ENCODE measurements at places on chromosomes 13 and 19.

GRCh38 chr13:111573801-111574200 lies 253.4 kb downstream of the TEX29 start:
- no peak for DNase-seq

- DNase-seq, result no peak
Measured at GRCh38 chr19:47023448-47023794, 3.8 kb downstream of the NPAS1 start.

DNA sequence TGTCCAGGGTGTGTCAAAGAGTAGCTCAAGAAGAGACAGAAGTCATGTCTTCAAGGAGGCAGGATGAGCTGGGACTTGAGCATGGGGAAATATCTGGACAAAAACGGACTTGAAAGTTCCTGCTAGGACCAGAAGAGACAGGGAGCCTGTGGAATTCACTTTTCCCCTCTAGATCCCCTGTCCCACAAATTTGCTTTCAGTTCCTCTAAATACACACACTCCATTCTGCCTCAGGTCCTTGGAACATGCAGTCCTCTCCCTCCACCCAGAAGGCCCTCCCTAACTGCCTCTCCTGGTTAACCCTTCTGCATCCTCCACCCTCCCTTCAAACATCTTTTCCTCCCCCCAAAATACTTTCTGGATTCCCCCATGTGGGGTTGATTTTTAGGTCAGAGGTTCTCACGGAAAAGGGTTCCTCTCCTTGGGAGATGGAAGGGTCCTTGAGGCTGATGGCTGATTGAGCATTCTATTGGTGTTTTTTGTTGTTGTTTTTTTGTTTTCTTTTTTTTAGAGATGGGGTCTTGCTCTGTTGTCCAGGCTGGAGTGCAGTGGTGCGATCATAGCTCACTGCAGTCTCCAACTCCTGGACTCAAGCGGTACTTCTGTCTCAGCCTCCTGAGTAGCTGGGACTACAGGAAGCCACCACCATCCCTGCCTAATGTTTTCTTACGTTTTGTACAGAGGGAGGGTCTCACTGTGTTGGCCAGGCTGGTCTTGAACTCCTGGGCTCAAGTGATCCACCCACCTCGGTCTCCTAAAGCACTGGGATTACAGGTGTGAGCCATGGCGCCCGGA lies 6.9 kb upstream of the RETN start:
- no peak for DNase-seq

GRCh38 chr19:11482384-11483050 lies 1.7 kb upstream of the ELAVL3 start:
- DNase-seq, result peak; percentile 37

- DNase-seq, result no peak
Measured at GRCh38 chr19:4988770-4989251, 19.9 kb downstream of the KDM4B start.

- no peak for DNase-seq
Measured at GRCh38 chr13:44116562-44117332, 237.0 kb downstream of the LACC1 start.

GRCh38 chr19:23770672-23771250 lies 12.1 kb upstream of the ZNF681 start:
- DNase-seq, result no peak

DNA sequence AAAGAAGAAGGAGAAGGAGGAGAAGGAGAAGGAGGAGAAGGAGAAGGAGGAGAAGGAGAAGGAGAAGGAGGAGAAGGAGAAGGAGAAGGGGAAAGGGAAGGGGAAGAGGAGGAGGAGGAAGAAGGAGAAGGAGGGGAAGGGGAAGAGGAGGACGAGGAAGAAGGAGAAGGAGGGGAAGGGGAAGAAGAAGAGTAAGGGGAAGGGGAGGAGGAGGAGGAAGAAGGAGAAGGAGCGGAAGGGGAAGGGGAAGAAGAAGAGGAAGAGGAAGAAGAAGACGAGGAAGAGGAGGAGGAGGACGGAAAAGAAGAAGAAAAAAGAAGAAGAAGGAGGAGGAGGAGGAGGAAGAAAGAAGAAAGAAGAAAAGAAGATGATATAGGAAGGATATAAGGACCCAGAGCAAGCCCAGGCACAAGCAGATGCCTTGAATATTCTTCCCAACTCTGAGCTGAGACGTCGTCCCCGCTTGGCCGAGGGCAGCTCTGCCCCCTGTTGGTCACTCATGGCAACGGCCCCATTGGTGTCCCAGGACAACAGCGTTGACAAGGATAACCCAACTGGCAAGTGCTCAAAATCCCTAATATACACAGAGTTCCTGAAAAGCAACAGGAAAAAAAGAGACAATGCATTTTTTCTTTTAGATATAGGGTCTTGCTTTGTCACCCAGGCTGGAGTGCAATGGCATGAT lies 30.6 kb upstream of the IGSF23 start:
- DNase-seq, result no peak

- DNase-seq, result no peak
Measured at GRCh38 chr19:10587022-10587838, at the start of gene AP1M2. AP1M2 (minus strand) TSS chr19:10587312; CDS start chr19:10587231, 81 bp downstream.

DNA sequence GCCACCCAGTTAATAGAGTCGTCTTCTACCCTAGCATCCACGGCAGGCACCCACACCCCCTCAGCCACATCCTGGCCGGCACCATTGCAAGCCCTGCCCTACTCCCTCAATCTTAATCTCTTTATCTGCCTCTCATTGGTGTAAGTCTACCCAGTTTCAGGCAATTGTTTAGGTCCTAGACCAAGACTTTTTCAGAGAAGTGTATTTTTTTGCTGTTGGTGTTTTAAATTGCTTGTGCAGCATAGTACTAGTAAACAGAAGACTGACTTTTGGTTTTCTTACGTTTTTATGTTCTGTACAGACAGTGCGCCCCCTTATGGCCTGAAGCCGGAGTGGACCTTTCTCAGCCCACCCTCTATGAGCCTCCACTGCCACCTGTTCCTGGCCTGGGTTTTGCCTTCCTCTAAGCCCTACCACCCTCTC lies 2.3 kb upstream of the LCP1 start:
- no peak for DNase-seq

GRCh38 chr19:50556282-50557008 lies 11.8 kb downstream of the LRRC4B start:
- DNase-seq, result no peak

GRCh38 chr13:87331178-87331577 lies 340.0 kb upstream of the SLITRK5 start:
- DNase-seq, result no peak

DNA sequence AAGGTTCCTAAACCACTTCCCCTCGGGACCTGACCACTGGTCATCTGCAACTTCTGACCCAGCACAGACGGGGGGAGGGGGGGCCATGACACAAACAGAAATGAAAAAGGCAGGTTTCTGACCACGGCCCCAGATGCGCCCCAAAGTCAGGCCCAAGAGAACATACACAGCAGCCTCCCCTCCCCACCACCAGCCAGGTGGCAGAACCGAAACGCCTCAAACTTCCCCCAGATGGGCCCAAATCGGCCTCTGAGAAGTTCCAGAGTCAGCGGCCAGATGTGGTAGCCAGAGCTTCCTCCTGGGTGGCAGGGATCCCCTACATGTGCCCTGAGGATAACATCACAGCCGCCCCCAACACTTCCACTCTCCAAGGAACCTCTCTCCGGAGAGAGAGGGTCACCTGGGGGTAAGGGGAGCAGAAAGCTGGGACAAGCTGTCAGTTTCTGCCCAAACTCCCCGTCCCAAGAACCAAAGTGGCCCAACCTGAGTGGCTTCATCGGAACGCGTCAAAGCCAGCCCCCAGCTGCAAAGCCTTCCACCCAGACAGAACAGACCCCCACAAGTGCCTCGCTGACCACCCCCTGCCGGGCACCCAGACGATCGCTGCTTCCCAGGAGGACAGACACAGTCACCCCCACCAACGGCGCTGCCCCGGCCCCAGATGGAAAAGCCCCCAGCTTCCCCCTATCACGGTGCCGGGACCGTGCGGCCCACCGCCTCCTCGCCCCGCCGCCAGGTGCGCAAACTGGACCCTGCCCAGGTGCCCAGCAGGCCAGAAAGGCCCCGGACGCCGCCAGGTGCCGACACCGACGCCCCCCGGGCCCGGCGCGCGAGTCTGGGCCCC lies 800 bp downstream of the ELL start:
- DNase-seq, result no peak

- DNase-seq, result no peak
Measured at GRCh38 chr13:51551416-51551815, 32.8 kb upstream of the WDFY2 start.

- DNase-seq, result no peak
Measured at GRCh38 chr13:20702530-20702914, 977 bp upstream of the IL17D start.

DNA sequence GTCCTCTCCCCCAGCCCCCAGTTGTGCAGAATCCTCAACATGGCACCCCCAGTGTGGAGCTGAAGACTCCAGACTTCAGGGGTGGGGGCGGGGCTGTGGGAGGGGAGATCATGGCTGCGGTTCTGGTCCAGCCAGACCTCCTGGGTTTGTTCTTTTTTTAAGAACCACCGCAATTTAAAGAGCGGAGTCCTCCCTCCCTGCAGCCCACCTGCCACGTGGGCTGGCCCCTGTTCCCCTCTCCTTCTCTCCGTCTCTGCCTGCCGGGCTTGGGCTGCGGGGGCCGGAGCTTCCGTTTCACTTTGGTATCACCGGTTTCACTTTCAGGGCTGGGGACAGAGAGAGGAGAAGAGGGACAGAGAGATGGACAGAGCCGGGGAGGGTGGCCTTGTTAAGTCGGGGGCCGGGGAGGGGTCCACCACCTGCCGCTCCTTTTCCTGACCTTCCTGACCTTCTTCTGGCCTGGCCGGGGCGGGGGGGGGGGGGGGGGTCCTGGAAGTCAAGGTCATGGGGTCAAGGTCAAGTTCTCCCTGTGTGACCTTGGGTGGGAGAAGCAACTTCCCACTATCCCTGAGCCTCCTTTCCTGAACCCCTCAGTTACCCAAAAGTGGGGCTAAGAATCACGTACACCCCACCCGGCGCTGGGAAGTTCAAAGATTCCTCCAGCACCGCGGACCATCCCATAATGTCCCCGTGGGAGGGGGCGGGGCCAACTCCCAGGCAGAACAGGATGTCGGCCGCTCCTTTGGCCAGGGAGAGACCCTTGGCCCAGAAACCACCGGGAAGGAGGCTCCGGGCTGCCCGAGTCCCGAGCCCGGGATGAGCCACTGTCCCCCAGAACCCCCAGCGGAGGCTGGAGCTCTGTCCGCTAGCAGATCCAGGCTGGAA lies 11.3 kb upstream of the ZBTB7A start:
- no peak for DNase-seq

DNA sequence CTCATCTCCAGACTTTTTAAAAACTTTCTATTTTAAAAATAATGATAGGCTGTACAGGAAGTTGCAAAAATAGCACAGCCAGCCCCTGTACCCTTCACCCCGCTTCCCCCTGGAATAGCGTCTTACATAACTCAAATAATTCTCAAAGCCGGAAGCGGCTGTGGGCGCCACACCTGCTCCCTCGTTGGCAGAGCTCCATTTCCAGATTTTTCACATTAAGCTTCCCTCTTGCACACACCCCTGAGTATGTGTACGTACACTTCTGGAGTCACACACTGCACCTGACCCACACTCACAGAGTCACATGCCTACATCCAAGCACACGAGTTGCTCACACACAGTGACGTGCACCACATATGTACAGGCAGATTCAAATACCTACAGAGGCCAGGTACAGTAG lies 24.9 kb upstream of the DPP9 start:
- DNase-seq, result no peak

DNA sequence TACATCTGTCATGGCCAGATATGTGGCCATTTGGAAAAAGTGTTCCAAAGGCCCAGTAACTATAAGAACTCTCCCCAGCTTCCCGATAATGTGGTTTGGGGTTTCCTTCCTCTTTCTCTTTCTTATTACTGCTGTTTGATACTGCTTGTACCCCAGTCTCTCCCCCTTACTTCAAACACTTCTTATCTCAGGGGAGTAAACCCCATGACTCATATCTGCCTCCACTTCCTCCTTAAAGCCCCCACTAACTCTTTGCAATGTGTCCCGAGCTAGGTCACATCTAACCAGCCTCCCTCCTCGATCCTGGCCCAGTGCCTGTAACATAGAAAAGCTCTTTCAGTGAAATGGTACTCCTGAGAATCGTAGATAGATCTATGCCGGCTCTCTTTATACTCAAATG lies 82.4 kb upstream of the STARD13 start:
- DNase-seq, result no peak

DNA sequence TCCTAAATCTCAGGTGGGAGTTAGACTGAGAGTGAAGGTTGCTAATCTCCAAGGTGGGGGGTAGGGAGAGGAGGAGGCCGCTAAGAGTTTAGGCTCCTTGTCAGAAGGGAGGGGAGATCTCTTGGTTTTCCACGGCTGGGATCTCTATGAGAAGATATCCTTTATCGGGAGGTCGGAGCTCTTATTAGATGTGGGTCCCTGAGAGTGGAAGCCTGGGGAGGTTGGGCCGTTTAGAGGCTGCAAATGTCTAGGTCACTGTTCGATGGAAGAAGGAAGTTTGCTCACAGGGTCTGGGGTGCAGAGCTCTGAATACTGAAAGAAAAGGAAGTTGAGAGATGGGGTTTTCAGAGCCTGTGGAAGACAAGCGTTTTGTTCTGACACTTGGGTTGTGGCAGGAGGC lies 3.8 kb downstream of the MYADM start:
- DNase-seq, result no peak

DNA sequence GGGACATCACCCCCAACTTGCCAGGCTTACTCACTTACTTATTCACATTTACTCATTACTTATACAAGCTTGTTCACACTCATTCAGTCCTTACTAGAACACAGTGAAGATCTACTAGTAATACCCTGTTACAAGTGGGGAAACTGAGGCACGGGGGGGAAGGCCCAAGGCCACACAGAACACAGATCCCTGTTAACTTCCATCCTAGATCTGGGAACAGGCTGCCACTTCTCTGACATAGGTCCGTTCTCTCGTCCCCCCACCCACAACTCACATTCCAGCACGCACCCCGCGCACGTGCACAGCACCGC lies 1.5 kb upstream of the NRTN start:
- no peak for DNase-seq

DNA sequence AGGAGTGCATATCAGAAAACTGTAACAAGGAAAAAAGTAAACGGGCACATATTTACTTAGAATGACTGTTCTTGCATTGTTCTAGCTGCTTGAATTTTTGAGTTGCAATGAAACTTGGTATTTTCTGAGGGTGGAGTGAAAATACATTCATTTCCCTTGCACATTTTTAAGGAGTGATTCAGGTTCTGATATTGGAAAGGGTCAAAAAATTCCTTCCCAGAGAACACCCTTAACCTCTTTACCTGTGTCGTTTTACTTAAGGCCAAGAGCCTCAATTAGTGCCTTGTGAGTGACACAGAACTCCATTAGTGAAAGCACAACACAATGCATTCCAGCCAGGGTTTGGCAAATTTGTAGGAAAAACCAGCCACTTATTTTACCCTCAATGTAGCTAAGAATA lies 2.3 kb downstream of the ITGBL1 start:
- no peak for DNase-seq

DNA sequence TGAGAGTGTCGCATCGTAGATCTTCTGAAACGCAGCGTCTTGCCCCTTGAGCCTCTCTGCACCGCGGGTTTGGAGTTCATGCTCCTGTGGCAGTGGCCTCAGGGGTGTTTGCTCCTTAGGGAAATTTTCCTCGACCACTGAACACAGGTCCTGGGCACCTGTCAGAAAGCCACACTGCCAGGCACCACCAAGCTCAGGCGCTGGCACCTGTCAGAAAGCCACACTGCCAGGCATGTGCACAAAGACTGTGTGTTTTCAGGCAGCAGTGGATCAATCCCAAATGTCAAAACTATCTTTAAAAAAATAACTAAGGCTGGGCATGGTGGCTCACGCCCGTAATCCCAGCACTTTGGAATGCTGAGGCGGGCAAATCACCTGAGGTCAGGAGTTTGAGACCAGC lies 87.1 kb downstream of the ATP11A start:
- DNase-seq, result no peak

Data from NCI-H1436 treated with DMSO at 0.1 percent for 48 hours (cell line).